Activated naive CD4-positive, alpha-beta T cell treated with anti-CD3 and anti-CD28 coated beads, Interleukin-2, amount 10 ng/mL, durations not matched to agents 5 hours and 36 hours (primary cell): ENCODE measurements at places on chromosomes 1 and 21. TPM values are rescaled to one million over a fixed set of nuclear protein-coding genes. Genes with fewer than 3 reads are reported as not detected.

CASQ2 gene
- not detected for total RNA-seq

CSRP1 gene
- 65.6 TPM for total RNA-seq

B3GALT5 gene
- total RNA-seq: not detected

HLX gene
- total RNA-seq: not detected

HPCAL4 gene
- 2.0 TPM for total RNA-seq

C8A gene
- total RNA-seq: not detected

DENND1B gene
- 22.9 TPM for total RNA-seq

MUL1 gene
- 20.8 TPM for total RNA-seq

C1QB gene
- total RNA-seq: not detected

PTAFR gene
- total RNA-seq: 0.40 TPM

CBR3 gene
- total RNA-seq: 25.8 TPM

ADAMTS4 gene
- 1.9 TPM for total RNA-seq

AIM2 gene
- total RNA-seq: 3.4 TPM

CBS gene
- total RNA-seq: 30.4 TPM

C4BPA gene
- total RNA-seq: not detected

HEYL gene
- not detected for total RNA-seq

FCN3 gene
- total RNA-seq: not detected

KLHDC9 gene
- 0.58 TPM for total RNA-seq

TNFSF18 gene
- total RNA-seq: not detected

NKAIN1 gene
- not detected for total RNA-seq

PACC1 gene
- total RNA-seq: 11.3 TPM

IGSF3 gene
- 0.08 TPM for total RNA-seq

TTLL10 gene
- 0.15 TPM for total RNA-seq

KRTAP13-2 gene
- not detected for total RNA-seq

CFAP141 gene
- not detected for total RNA-seq

TPRG1L gene
- total RNA-seq: 14.3 TPM

MTARC1 gene
- total RNA-seq: not detected

OLIG2 gene
- not detected for total RNA-seq

ZNF593OS gene
- total RNA-seq: not detected

KRTAP10-1 gene
- not detected for total RNA-seq

LCE1A gene
- total RNA-seq: not detected

RPTN gene
- not detected for total RNA-seq

TLR5 gene
- total RNA-seq: 0.35 TPM

PROK1 gene
- total RNA-seq: not detected

RXRG gene
- total RNA-seq: not detected

PDPN gene
- not detected for total RNA-seq

GJA8 gene
- total RNA-seq: not detected

SPRR2F gene
- total RNA-seq: not detected

C1orf185 gene
- total RNA-seq: not detected

DCDC2B gene
- 0.10 TPM for total RNA-seq

RNF186 gene
- not detected for total RNA-seq

CATSPERE gene
- total RNA-seq: 0.83 TPM

CELA3B gene
- not detected for total RNA-seq

ATP1A1 gene
- 306 TPM for total RNA-seq

FCGR2B gene
- not detected for total RNA-seq

AMIGO1 gene
- total RNA-seq: 7.0 TPM

SERPINC1 gene
- not detected for total RNA-seq

POU2F1 gene
- 15.4 TPM for total RNA-seq

ITLN2 gene
- not detected for total RNA-seq

ASCL5 gene
- total RNA-seq: not detected

TEKT2 gene
- total RNA-seq: not detected
